ENCODE measurements at places on chromosomes 2 and 18.

- DNase-seq, result no peak
Observed at GRCh38 chr18:48928787-48929186, 22.0 kb downstream of the SMAD7 start.

- DNase-seq, result no peak
Observed at GRCh38 chr18:31252522-31252921, 65.4 kb upstream of the DSG1 start.

- no peak for DNase-seq
Observed at GRCh38 chr18:76819411-76820136, 2.8 kb upstream of the ZNF236 start.

DNA sequence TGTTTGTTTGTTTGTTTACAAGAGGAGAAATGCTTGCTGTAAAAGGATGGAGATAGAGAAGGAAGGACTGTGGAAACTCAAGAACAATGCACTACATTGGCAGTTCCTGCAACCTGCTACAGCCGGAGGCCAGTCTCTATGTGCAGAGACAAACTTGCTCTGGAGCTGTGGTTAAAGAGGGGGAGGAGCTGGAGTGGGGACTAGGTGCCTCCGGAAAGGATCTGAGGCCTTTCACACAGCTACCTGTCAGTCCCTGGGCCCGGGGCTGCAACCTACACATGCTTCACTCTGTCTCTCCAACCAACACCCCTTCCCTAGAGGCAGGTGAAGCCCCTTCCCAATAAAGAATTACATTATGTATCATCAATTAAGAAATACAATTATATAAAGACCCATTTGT, 1234.0 kb upstream of the ZEB2 start:
- DNase-seq, result no peak

DNA sequence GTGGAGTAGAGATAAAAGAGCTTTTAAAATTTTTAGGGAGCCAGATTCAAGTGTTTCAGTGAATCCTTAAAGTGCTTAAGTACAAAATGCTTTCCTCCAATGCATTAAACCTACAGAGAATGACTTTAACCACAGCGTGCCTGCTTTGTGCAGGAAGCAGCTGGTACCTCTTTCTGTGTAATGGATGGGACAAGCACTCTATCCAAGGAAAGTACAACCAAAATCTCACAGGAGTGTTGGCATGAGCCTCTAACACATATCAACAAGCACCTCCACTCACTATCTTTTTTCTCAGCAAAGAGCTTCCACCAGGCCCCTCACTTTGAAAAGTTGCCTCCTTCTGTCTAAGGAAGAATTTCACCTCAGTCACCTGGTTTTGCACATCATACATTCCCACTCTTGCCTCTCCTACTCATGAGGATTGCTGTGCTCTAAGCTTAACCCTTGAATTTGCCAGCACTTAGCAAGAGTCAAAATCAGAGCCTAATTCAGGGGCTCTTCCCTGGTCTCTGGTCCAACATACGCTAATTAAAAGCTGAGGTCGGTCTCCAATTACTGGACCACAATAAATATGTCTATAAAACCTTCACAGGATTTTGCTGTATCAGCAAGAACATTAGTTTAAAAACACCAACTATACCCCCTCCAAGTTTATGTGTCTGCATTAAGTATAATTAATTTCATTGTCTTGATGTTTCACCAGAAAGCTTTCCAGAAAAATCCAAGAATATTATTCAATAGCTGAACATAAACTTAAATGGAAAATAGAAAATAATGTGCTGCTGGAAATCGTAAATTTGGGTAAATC, 68.9 kb downstream of the ZNF521 start:
- DNase-seq, result no peak
